ENCODE measurements at places on chromosomes 13 and 19.

DNA sequence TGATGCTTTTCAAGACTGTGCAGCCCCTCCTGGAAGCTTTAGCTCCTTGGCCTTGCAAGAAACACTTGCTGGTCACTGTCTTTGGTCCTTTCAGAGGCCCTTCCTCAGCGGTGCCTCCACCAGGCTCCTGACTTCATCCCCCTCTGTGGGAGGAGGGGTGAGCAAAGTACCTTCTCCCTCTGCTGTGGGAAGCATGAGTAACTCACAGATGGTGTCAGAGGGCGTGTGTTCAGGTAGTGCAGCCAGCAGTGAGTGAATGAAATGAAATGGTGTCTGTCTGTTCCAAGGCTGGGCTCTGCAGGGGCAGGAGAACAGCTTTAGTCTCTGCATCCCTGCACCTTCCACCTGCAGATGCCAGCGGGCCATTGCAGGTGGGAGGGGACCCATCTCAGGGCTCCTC lies 102.9 kb downstream of the SHISA2 start:
- DNase-seq = no peak

- no peak for DNase-seq
Observed at GRCh38 chr19:55347442-55348009, 7.0 kb downstream of the COX6B2 start.

GRCh38 chr13:84481958-84482357 lies 599.7 kb upstream of the SLITRK1 start:
- no peak for DNase-seq

DNA sequence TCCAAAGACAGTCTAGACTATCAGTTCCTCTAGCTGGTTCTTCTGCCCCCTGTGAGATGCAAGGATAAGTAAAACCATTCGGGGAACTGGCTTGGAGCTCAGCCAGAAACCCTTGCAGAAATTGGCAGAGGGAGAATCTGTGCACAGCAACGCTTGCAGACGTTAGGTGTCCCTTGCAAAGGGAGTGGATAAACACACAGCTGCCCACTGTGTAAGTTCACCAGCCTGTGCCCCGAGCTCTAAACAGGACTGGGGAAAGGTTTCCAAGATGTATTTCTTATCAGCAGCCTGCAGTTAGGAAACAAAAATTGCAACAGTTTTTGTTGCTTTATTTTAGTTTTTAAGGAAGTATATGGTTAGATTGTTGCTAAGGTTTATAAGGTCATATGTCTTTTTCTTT lies 19.0 kb upstream of the ADGRE1 start:
- DNase-seq = no peak

GRCh38 chr19:18869781-18870530 lies 26.0 kb downstream of the CERS1 start:
- DNase-seq = no peak

Data from SW 1271 (cell line).